ENCODE measurements at places on chromosomes 4 and X. TPM values are rescaled to one million over a fixed set of nuclear protein-coding genes. Genes with fewer than 3 reads are reported as not detected.

DNA sequence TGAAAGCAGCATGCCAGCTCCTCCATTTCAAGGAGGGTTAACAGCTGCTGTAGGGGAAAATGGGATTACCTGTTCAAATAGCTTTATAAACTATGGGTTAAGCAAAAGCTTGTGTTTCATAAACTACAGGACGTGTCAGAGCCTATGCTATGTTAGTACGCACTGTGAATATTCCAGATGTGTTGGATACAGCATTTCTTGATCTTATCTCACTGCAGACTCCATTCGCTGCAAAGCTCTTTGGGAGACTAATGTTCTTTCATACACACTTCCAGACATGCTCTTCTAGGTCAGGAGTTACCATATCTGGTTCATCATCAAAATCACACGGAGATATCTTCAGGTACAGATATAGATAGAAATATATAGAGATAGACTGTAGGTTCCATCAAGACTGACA is 281.2 kb upstream of the FAM241A start:
- no peak overlapping the region for H3K27ac ChIP-seq
- no peaks in the 10 kb centered on the region for H3K27me3 ChIP-seq
- H3K36me3 ChIP-seq: no peaks in the 10 kb centered on the region
- H3K4me3 ChIP-seq: no peak overlapping the region
- H3K4me1 ChIP-seq: no peaks in the 10 kb centered on the region
- DNase-seq: no peak

EVC gene
- total RNA-seq: 17.2 TPM

GRCh38 chr4:31598639-31599038 is 878.5 kb downstream of the PCDH7 start:
- H3K27me3 ChIP-seq: no peaks in the 10 kb centered on the region
- no peak for DNase-seq
- no peaks in the 10 kb centered on the region for H3K36me3 ChIP-seq

CNGA2 gene
- total RNA-seq: not detected

DNA sequence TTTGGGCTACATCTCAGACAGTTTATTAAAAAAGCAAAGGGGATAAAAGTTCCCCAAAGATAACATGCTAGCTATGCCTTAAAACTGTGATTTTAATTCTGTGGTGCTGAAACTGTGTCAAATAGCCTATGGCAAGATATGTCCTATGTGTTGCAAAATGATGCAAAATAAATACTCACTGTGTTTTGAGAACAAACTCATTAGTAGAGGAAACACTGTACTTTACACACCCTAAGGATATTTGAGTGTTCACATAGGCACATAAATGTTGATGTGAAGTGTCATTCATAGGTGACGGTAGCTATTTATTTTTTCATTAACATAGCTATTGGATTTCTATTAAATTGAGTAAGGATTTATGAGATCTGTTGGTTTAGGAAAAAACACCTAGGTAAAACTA is 351.9 kb downstream of the FAT4 start:
- H3K36me3 ChIP-seq: no peaks in the 10 kb centered on the region
- no peak overlapping the region for H3K4me3 ChIP-seq
- no peaks in the 10 kb centered on the region for H3K4me1 ChIP-seq
- no peak overlapping the region for H3K27ac ChIP-seq

TRIM2 gene
- 18.9 TPM for total RNA-seq

AKAP4 gene
- not detected for total RNA-seq

DOCK11 gene
- total RNA-seq: 16.4 TPM

RNF175 gene
- not detected for total RNA-seq

SH3TC1 gene
- total RNA-seq: 31.2 TPM

ASMT gene
- not detected for total RNA-seq

PARM1 gene
- 6.9 TPM for total RNA-seq

IGSF1 gene
- total RNA-seq: not detected

DNA sequence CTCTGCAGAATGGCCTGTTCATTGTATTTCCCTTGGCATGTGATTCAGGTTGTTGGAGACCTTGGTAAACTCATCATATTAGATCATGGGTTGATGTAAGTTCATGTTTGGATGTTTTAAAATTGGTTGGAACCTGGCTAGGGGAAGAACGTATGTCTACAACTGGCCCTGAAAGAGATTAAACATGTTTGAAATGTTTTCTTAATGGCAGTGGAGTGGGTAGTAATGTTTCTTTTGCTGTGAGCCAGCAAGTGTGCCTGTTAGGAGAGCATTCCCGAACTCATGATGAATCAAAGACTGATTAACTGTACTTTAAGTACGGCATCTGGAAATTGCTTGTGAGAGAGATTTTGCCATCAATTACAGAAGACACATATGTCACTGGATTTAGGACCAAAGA is 44.5 kb upstream of the SLC4A4 start:
- H3K27me3 ChIP-seq: no peaks in the 10 kb centered on the region
- DNase-seq: no peak
- H3K4me1 ChIP-seq: no peaks in the 10 kb centered on the region
- no peak overlapping the region for H3K27ac ChIP-seq
- no peaks in the 10 kb centered on the region for H3K36me3 ChIP-seq

DNA sequence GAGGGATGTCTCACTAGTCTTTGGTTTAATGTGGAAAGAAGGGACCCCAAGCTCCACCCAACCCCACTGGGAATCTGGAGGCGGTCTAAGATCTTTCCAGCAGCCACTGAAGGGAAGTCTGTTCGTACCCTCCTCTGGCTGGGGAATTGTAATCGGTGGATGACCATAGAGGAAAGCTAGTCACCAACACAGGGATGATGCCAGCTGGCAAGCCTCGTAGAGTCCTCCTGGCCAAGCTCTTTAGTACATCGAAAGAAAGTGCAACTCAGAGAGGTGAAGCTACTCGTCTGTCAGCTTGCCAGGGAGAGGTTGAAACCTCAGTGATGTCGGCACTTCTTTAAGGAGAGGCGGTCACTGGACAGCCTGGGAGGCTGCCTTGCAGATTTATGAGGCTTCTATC is 58.7 kb downstream of the MAMLD1 start:
- H3K4me3 ChIP-seq: no peak overlapping the region
- DNase-seq: no peak
- H3K4me1 ChIP-seq: no peaks in the 10 kb centered on the region
- no peaks in the 10 kb centered on the region for H3K36me3 ChIP-seq

DNA sequence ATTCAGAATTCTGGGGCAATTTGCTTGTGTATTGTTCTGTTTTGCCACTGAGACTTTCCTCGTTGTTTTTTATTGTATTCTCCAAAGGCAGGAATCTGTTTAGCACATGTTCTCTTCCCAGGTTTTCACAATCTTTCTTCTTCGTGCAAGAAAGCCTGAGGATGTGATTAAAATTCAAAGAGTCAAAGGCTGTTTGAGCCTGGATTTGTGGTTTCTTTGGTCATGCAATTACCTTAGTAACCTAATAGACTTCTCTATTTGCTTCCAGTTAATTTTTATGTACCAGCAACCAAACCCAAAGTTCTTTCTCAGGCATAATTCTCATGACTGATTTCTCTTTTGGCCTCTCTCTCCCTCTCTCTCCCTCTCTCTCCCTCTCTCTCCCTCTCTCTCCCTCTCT is 1420.1 kb upstream of the TENM3 start:
- H3K27ac ChIP-seq: no peak overlapping the region
- H3K27me3 ChIP-seq: no peaks in the 10 kb centered on the region
- no peak for DNase-seq
- no peaks in the 10 kb centered on the region for H3K36me3 ChIP-seq

GSPT2 gene
- 1.9 TPM for total RNA-seq

GRCh38 chr4:79598214-79598613 is 190.2 kb upstream of the GK2 start:
- no peaks in the 10 kb centered on the region for H3K27me3 ChIP-seq
- no peak overlapping the region for H3K4me3 ChIP-seq
- H3K27ac ChIP-seq: peak overlapping the region; percentile 36
- no peaks in the 10 kb centered on the region for H3K36me3 ChIP-seq

- no peaks in the 10 kb centered on the region for H3K27me3 ChIP-seq
- H3K27ac ChIP-seq: no peak overlapping the region
- no peak for DNase-seq
- H3K4me1 ChIP-seq: no peaks in the 10 kb centered on the region
- no peak overlapping the region for H3K4me3 ChIP-seq
Measured at GRCh38 chr4:79857811-79858210, 215.2 kb downstream of the ANTXR2 start.

All from esophagus squamous epithelium (tissue), 5 donors.